ENCODE measurements at places on chromosomes 5 and 9.

DNA sequence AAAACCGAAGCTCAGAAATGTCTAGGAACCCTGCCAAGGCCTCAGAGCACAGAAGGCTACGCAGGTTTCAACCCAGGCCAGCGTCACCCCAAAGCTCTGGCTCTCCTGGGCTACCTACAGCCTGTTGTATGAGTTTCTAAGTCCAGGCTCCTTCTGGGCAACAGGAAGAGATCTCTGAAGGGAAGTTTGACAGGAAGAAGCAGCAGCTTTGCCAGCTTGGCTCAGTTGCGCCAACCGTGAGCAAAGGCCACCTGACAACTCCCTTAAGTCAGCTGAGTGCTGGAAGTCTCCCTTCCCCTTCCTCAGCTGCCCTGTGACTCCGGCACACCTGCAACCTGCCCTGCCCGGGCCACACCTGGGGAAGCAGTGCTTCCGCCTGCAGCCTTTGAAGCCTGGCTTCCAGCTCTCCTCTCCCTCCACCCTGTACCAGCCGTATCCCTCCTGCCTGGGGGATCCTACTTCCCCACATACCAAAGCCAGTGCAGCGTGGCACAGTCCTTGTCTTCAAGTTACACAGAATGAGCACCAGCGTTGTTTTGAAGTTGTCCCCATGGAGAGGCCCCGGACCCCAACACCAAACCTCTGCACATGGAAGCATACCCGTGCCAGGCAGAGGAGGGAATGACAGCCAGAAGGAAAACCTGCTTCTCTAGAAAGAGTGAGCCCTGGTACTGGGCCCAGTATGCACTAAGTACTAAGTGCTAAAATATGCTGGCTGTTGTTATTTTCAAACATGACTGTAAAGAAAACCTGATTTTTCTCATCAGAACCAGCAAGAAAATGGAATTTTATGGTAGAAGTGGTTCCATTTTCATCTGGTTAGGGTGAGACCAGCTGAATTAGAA is 36.5 kb downstream of the SHB start:
- no peak for DNase-seq

DNA sequence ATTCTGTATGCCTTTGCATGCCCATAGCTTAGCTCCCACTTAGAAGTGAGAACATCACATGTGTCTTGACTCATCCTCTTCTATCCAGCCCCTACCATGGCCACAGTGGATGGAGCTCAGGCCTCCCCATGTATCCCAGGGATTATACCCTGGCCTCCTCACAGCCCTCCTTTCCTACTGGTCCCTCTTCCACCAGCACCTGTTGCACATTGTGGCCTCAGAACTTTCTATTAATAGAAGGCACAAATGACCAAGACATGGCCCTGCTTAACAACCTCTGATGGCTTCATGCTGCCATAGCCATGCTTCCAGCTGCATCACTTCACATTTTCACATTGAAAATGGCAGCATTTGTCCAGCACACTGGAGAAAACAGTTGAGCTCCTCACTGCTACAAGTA is 315.4 kb downstream of the CDK5RAP2 start:
- no peak for DNase-seq

DNA sequence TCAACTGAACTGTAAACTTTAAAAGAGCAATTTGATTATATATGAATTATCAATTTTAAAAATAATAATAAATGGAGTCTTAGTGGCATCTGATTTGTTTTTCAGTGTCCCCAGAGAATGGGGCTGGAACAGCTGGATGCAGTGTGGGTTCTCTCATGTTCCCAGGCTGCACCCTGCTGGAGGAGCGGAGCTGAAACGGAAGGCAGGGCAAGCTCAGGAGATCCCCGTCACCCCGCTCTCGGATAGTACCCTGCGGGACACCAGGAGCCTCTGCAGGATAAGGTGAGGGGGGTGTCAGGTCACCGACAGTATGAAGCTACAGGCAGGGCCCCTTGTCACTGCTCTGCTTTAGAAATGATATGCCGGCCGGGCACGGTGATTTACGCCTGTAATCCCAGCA is 57.3 kb downstream of the S1PR3 start:
- DNase-seq = no peak

DNA sequence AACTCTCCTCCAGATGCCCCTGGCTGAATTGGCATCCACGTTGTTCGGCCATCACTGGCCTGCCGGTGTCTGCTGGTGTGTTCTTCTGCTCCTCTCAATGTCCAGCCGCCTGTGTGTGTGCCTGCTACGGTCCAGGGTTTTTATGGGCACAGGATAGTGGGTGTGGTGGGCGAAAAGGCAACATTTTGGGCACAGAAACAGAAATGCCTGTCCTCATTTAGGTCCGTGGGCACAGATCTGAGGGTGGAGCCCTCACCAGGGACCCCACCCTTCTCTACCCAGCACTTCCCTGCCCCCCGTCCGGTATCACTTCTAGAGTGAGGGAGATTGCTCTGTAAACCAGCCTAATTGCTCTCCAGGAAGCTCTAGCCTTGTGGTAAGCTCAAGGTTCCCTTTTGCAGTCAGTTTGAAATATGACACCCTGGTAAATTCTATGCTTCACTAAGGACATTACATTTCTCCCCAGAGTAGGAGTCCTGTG is 410.1 kb downstream of the MAT2B start:
- DNase-seq = no peak

DNA sequence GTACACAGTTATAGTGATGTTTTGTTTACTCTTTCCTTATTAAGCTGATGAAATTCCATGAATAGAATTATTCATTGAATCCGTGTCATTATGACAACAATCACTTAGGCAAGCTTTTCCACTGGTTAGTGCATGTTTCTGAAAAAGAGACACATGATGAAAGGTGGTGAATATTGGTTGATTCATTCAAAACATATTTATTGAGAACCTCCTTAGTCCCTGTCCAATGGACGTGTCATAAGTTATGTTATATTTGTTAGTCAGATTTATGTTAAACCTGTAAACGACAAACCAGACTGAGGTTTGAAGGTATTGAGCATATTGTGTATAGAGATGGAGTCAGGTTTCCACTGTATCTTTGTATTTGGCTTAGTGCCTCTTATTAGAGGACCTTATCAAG is 1888.9 kb upstream of the CDH6 start:
- no peak for DNase-seq

DNA sequence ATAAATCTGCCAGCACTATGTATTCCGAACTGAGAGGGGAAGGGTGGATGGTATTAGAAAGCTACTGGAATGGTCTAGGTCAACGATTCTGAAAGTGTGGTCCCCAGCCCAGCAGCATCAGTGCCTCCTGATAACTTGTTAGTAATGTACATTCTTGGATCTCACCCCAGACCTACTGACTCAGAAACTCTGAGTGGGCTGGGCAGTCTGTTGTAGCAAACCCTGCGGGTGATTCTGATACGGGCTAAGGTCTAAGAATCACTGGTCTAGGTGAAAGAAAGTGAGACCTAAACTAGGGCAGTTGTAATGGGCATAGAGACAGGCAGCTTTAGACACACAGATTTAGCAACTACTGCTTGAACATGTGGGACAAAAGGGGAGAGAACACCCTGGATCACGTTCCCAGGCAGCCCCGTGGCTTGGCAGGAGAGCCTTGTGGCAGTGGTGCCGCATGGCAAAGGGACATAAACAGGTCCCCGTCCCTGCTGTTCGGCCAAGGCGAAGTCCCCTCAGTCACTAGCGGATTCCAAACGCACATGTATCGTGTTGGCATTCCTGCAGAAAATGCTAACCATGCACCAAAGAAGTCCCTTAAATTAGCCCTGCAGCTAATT is 216.3 kb downstream of the TTLL11 start:
- no peak for DNase-seq

GRCh38 chr9:138067613-138068367 is 190.2 kb downstream of the CACNA1B start:
- DNase-seq = no peak

- no peak for DNase-seq
These were observed 539.8 kb upstream of the ZNF608 start for GRCh38 chr5:125286271-125286670.

DNA sequence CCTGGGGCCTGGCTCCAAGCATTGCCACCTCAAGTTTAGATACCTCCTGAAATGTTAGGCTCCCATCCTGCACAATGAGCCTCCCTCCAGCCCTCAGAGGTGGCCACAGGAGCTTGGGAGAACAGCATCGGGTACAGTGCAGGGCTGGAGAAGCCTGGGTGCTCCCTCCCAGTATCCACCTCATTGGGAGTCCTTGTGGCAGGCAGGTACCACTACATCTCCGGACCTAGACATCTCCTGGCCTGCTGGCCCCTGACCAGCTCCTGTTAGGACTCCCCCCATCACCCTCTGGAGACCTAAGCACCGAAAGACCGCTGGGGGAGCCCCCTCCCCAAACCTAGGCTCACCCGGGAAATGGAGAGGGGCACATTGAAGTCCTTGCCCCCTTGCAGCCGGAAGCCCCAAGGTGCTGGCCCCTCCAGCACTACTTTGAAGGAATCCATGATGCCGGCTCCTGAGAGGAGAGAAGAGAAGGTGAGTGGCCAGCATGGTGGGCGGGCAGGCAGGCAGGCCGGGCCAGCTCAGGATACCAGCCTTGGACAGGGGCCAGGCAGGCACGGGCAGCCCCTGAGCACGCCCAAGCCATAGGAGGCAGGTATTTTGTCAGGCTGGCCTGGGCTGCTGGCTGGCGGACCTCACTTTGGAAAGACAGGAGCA is 1.2 kb downstream of the PDLIM7 start:
- DNase-seq = no peak

- DNase-seq = no peak
These were observed 151.0 kb downstream of the GADD45G start for GRCh38 chr9:89755821-89756220.

GRCh38 chr5:18098691-18099090 is 464.4 kb downstream of the TAF11L14 start:
- DNase-seq = no peak

GRCh38 chr5:180396926-180397325 is 43.8 kb upstream of the GFPT2 start:
- no peak for DNase-seq

DNA sequence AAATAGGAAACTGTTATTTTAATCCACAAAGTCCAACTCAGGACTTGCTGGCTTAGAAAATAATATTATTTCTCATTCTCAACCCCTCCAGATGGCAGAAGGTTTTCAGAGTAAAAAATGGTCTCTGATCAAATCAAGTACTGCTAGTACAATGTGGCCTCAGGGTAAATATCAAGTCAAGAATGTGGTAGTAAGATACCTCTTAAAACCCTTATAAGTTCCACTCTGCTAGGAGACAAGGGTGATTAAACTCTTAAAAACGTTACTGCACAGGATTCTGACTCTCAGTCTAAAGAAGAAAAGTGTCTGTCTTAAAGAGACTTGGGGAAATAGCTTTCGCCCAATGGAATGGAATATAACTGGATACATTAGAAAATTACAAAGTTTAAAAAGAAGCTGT is 120.8 kb upstream of the PDE4D start:
- no peak for DNase-seq

GRCh38 chr9:92963831-92964606 is 16.7 kb downstream of the FGD3 start:
- no peak for DNase-seq

- DNase-seq = no peak
These were observed 19.7 kb upstream of the ASTN2 start for GRCh38 chr9:117434566-117434965.

DNA sequence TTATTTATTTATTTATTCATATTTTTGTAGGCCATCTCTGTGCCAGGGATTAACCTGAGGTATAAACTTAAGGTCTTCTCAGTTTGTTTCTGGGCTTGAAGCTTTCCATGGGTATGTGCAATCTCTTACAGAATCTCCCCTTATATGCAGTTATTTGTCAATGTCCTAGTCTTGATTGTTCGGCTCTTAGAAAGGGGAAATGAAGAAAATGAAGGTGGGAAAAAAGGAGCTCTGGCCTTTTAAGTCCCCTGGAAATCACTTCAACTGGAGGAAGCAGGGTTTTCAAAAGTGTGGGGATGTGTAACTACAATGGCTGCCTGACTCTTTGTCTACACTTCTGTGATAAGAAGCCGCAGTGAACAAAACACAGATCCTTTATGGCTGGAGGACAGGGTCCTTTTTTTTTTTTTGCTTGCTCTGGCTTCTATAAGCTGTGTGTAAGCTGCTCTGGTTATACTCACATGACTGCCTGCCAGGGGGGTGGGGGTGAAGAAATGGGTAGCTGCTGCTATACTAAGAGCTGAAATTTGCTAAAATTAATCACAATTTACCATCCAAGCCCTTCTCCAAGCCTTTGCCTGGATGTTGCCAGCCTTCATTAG is 33.7 kb downstream of the CENPP start:
- DNase-seq = no peak

DNA sequence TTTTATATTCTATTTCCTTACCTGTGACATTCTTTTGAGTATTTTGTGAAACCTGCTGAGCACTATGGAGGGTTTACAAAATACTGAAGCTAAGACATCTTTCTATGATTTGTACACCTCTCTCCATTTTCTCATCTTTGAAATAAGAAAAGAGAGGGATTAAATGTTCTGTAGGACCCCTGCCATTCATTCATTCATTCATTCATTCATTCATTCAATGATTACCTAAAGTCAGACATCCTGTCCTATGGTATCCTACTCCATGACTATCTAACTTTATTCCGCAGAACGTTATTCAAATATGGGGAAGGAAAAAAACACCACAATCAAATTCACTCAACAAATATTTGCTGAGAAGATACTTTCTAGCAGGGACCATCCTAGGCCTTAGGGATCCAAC is 51.4 kb downstream of the AP3B1 start:
- no peak for DNase-seq

DNA sequence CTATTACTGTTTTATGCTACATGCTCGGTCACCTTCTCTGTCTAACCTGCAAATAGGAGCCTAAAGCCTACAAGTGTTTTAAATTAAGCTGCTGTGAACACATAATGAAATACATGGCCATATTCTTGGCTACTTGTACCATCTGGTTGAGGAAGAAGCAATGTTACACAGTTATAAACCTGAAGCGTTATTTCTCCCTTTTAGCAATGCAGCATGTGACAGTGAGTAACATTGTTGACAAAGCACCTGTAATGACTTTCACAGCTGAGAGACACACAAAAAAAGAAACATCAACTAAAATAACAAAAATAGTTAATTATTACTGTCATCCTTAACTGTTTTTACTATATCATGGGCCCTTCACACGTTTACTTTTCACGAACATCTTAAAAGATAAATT is 146.9 kb downstream of the RORB start:
- DNase-seq = no peak

DNA sequence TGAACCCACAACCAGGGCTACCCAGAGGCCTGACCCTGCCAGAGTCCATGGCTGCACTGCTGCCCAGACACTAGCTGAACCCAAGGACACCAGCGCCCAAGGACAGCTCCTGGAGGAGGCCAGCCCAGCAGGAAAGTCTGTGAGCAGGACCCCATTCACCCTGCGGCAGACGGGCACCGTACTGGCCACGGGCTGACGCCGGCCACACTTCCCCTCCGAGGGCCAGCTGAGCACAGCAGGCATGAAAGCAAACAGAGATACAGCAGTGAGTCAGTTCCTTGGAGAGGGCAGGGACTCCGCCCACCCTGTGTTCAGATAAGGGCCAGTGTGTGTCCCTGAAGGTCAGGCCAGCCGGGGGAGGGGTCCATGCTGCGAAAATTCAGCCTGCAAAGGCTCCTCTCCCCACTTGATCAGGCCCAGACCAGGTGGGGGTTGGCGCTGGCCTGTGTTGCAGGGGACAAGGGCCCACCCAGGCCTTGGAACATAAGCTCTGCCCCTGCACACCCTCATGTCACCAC is 3.2 kb downstream of the RNF208 start:
- DNase-seq = no peak

Measured in BJ (cell line).